Psoas muscle (tissue), 8 donors: ENCODE measurements at places on chromosomes 4 and X. TPM values are rescaled to one million over a fixed set of nuclear protein-coding genes. Genes with fewer than 3 reads are reported as not detected.

Gene MAGEB6
- total RNA-seq, result not detected

Gene GLOD5
- not detected for total RNA-seq

Gene SFRP2
- total RNA-seq, result 0.54 TPM

Gene GUCY1A1
- total RNA-seq, result 6.8 TPM

Gene CFAP47
- total RNA-seq, result 0.20 TPM

Gene ADRA2C
- 4.8 TPM for total RNA-seq

Gene WDR17
- 0.49 TPM for total RNA-seq

Gene GPR119
- not detected for total RNA-seq

Gene ETDB
- not detected for total RNA-seq

Gene RLIM
- total RNA-seq, result 29.6 TPM

Gene KLHL13
- total RNA-seq, result 3.0 TPM

Gene XAGE1A
- total RNA-seq, result not detected

Gene FRMD7
- 0.13 TPM for total RNA-seq

Gene TMPRSS11D
- not detected for total RNA-seq

Gene GPR34
- 4.3 TPM for total RNA-seq

Gene TRIM75
- total RNA-seq, result not detected

Gene NDNF
- total RNA-seq, result 2.1 TPM

Gene SPINK2
- total RNA-seq, result not detected

Gene SGMS2
- 4.6 TPM for total RNA-seq

Gene L1CAM
- total RNA-seq, result 0.74 TPM

Gene GRIA3
- 0.32 TPM for total RNA-seq

Gene P2RY8
- total RNA-seq, result 1.5 TPM

Gene TACR3
- total RNA-seq, result not detected

Gene NEIL3
- 0.17 TPM for total RNA-seq

Gene ZNF157
- not detected for total RNA-seq

Gene ALB
- not detected for total RNA-seq

Gene SPANXN3
- total RNA-seq, result not detected

Gene COL4A6
- 0.68 TPM for total RNA-seq

Gene TTC29
- total RNA-seq, result not detected

Gene CABS1
- not detected for total RNA-seq

Gene XK
- 3.8 TPM for total RNA-seq

Gene PARM1
- 14.5 TPM for total RNA-seq

Gene IGFBP7
- total RNA-seq, result 89.0 TPM

Gene MAGEA4
- not detected for total RNA-seq

Gene XPNPEP2
- 0.54 TPM for total RNA-seq

Gene ARSJ
- total RNA-seq, result 0.16 TPM

Gene EVC2
- 0.44 TPM for total RNA-seq

Gene RTL9
- total RNA-seq, result 0.07 TPM

Gene PPA2
- 48.5 TPM for total RNA-seq

Gene HGFAC
- 0.46 TPM for total RNA-seq

Gene ABCG2
- 0.19 TPM for total RNA-seq

Gene TBX22
- not detected for total RNA-seq

Gene CHRNA9
- total RNA-seq, result not detected

Gene VEGFD
- 6.9 TPM for total RNA-seq

Gene FRMPD4
- 0.04 TPM for total RNA-seq

Gene MAP9
- 0.85 TPM for total RNA-seq

Gene KDR
- 11.9 TPM for total RNA-seq

Gene GPR82
- 0.15 TPM for total RNA-seq

Gene S100G
- total RNA-seq, result not detected
